ENCODE measurements at places on chromosomes 16 and 17.

DNA sequence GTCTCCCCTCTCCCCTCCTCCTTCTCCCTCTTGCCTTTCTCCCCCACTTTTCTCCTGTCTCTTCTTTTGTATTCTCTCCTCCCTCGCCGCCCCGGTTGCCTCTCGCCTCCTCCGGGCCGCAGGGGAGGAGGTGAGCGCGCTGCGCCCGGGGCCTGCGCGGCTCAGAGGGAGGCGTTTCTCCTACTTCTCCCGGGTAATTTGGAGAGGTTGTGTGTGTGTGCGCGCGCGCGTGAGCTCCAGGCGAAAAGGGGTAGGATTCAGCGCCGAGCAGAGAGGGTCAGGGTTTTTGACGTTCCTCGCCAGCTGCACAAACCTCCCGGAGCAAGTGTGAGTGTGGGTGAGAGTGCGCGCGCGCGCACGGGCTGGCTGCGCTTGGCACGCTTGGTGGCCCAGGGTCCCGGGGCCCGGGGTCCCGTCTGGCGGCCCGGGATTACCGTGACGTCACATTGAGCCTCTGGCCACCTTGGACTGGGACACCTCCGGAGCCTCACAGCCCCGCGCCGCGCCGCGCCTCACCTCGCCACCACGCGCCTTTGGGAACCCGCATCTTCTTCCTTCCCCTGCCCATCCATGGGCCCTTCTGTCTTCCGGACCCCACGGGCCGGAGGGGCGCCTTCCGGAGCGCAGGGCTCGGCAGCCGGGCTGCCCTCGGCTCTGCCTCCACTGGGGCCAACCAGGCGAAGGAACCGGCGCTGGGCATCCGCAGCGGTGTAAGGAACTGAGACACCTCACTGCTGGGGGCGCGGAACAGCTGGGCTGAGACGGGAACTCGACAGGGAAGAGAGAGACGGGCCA, 479 bp downstream of the IRX6 start:
- DNase-seq: no peak

DNA sequence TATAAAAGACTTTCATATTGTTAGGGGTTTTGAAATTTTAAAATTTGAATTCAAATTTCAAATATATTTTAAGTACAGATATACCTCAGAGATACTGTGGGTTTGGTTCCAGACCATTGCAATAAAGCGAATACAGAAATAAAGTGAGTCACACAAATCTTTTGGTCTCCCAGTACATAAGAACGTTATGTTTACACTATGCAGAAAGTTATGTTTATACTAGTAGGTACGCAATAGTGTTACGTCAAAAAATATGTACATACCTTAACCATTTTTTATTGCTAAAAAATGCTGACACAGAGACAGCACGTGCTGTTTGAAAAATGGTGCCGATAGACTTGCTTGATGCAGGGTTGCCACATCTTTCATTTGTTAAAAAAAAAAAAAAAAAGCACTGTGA, 19.7 kb downstream of the NUP88 start:
- no peak for DNase-seq

GRCh38 chr17:55742272-55743102, 8.4 kb upstream of the PCTP start:
- no peak for DNase-seq

- no peak for DNase-seq
Observed at GRCh38 chr16:49788572-49788971, 67.3 kb downstream of the ZNF423 start.
